ENCODE measurements at places on chromosomes 5 and 9.

GRCh38 chr5:15579193-15579990 is 79.4 kb downstream of the FBXL7 start:
- ATAC-seq, result no peak

DNA sequence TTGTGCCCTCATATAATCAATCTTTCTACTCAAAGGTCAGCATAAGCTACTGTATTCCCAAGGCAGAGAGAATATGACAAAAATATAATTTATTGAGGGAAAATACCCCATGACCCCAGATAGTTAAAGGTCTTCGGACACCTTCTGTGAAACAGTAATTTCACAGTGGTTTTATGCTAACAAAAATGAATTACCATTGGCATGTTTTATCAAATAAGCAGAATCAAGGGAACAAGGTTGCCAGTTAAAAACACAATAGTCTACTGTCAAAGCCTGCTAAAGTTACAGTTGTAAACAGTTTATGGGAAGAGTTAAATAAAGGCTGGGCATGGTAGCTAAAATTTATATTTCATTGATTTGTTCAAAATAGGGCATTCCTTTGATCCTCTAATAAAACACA is 154.3 kb downstream of the GIN1 start:
- ATAC-seq, result no peak

- ATAC-seq, result no peak
Observed at GRCh38 chr9:116594547-116594946, 92.6 kb upstream of the TRIM32 start.

DNA sequence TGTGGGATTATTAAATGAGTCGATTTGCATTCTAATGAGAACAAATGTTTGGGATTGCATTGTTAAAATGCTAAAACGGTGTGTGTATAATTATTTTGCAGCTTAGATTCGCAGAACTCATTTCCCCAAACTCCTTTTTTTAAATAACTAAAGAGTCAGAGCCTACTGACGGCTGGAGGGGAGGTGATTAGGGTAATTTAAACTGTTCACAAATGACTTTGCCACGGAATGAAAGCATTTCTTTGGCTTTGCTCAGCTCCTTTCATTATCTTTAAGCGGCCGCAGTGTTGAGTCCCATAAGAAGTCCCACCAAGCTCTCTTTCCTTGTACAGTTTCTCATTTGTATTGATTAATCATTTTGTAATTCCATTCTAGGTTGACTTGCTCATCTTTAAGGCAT is 1632.8 kb downstream of the MAT2B start:
- ATAC-seq, result no peak

- ATAC-seq, result peak; percentile 67
Observed at GRCh38 chr5:160507221-160507721, 85.6 kb downstream of the PTTG1 start.

DNA sequence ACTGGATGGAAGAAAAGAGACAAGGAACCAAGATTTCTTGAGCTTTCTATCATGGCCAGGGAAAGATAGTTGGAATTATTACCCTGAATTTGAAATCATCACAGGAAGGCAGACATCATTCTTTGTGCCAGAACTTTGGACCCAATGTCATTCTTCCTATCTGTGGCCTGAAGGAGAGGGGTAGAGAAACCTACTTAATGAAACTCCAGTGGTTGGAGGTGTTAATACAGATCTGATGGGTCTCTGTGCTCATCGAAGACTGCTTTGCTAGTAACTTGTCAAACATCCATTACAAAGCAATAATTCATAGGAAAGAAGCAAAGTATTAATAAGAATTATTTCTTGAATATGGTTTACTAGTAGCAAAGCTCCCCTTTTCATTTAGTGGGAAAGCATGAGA is 26.9 kb downstream of the PRLR start:
- ATAC-seq, result no peak

DNA sequence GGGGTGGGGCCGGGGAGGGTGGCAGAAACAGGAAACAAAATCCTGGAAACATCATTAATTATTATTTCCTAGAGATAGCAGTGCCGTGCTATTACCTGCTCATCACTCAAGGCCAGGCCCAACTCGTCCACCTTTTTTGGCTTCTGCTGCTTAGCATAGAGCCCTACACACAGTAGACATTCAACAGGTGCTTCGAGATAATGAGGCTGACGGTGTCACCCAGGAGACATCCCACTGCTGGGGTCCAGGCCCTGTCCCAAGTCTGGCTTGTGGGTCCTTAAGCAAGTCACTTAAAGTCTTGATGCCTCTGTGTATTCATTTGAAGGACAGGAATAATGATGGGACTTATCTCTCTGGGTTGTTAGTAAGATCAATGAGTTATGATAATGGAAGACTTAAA is 506.6 kb downstream of the BNC2 start:
- ATAC-seq, result no peak

- ATAC-seq, result no peak
Observed at GRCh38 chr5:112935675-112936074, 13.6 kb upstream of the REEP5 start.

DNA sequence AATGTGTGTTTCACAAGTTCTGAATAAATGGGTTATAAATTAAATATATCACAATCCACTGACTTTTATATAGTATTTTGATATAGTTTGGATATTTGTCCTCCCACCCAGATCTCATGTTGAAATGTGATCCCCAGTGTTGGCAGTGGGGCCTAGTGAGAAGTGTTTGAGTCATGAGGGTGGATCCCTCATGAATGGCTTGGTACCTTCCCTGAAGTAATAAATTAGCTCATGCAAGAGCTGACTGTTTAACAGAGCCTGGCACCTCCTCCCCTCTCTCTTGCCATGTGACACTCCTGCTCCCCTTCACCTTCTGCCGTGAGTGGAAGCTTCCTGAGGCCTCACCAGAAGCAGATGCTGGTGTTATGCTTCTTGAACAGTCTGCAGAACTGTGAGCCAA is 127.9 kb upstream of the PALM2AKAP2 start:
- no peak for ATAC-seq

DNA sequence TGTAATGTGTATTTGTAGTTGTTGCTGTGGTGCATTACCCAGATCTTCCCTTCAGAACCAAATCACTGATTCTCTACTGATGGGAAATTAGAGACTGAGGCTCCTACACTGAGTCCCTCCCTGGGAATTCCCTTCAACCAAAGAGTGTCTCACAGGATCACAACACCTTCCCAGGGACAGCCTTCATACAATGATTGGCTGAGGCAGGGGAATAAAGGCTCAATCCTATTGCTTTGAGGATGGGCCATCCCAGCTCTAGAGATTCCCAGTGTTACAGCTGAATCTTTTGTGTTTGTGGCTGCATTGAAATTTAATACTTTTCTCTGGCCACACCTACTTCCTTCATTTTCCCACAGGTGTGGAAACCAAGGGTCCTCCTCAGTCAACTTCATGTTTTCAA is 96.4 kb upstream of the ELL2 start:
- no peak for ATAC-seq

Measured in stimulated activated memory B cell treated with anti-CD40 and anti-IgM and Interleukin-4, amounts not matched to agents 10 μg/mL and 1 μg/mL and 100 μg/mL, for 72 hours (primary cell).